ENCODE measurements at places on chromosomes 5 and 9. TPM values are rescaled to one million over a fixed set of nuclear protein-coding genes. Genes with fewer than 3 reads are reported as not detected.

GRCh38 chr9:36923025-36923625 is 110.9 kb downstream of the PAX5 start:
- no peaks in the 10 kb centered on the region for H3K27me3 ChIP-seq
- no peak overlapping the region for H3K27ac ChIP-seq
- no peak for DNase-seq
- H3K4me1 ChIP-seq, result no peaks in the 10 kb centered on the region
- H3K4me3 ChIP-seq, result no peak overlapping the region

GRCh38 chr5:159212657-159213462 is 3.5 kb upstream of the RNF145 start:
- no peaks in the 10 kb centered on the region for H3K27me3 ChIP-seq
- H3K27ac ChIP-seq, result no peak overlapping the region
- H3K36me3 ChIP-seq, result no peaks in the 10 kb centered on the region
- H3K4me3 ChIP-seq, result no peak overlapping the region
- H3K4me1 ChIP-seq, result peaks cover 10% of the 10 kb centered on the region
- no peak for DNase-seq

GRCh38 chr5:178826216-178826615 is 33.5 kb upstream of the ZNF354B start:
- no peak overlapping the region for H3K27ac ChIP-seq
- no peaks in the 10 kb centered on the region for H3K4me1 ChIP-seq

- H3K4me1 ChIP-seq, result peaks cover 2% of the 10 kb centered on the region
- no peaks in the 10 kb centered on the region for H3K36me3 ChIP-seq
- DNase-seq, result no peak
- H3K27ac ChIP-seq, result no peak overlapping the region
Measured at GRCh38 chr9:111039231-111039906, 1.1 kb upstream of the LPAR1 start.

GRCh38 chr9:86731511-86732063 is 215.7 kb downstream of the GAS1 start:
- H3K36me3 ChIP-seq, result no peaks in the 10 kb centered on the region
- H3K27ac ChIP-seq, result no peak overlapping the region
- no peaks in the 10 kb centered on the region for H3K4me1 ChIP-seq
- DNase-seq, result no peak

DNA sequence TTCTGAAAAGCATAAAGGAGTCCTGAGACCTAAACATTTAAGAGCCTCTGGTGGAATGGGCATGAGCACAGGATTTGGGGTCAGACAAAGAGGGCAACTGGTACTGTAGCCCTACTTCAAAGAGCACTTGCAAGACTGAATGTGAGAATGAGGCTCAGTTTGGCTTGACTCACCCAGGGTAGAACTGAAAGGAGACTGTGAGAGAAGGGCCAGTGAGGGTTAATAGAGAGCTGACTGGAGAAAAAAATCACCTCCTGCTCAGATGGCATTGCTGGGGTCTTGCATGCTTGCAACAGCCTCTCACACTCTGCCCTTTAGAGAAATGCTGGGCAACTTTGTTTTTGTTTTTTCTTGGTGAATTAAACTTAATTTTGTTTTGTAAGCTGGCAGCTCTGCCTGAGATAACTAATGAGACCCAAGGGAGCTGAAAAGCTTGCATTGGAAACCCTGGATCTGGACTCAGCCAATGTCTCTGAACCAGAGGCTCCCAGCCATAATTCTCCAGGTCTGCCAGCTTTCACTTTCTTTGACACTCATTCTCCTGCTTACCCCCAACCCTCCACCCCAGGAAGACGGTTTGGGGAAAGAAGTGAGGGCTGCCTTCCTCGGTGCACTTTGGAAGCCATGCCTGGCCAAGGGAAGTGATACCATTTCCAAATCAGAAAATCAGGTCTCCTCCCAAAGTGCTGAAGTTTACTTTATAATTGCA is 161.1 kb upstream of the PANK3 start:
- no peaks in the 10 kb centered on the region for H3K27me3 ChIP-seq
- no peaks in the 10 kb centered on the region for H3K4me1 ChIP-seq
- H3K4me3 ChIP-seq, result no peak overlapping the region

- H3K4me1 ChIP-seq, result no peaks in the 10 kb centered on the region
- no peak overlapping the region for H3K4me3 ChIP-seq
- no peak for DNase-seq
- no peak overlapping the region for H3K27ac ChIP-seq
Measured at GRCh38 chr9:92312887-92313623, 12.1 kb downstream of the NOL8 start.

DNA sequence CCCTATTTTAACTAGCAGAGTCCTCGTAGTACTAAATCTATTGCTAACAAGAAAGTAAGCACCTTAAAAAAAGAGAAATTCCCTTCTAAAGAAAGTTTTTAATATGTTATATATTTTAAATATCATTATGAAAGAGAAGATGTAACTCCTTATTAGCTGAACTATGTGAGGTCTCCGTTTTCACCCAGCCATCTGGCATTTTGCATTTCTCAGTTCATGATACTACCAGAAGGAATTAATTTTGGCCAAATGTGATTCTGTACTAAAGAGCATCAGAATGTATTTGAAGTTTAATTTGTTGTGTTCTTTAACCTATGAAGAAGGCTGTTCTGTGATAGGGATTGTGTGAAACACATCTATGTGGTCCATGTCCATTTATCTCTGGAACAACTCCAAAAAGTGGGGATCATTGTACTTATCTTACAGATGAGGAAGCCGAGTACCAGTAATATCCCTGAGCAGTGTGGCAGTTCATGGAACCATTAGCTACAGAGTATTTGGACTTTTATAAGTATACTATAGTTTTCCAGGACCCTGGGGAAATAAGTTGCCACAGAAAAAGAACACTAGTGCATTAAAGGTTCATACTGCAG is 29.8 kb downstream of the TNFAIP8 start:
- H3K36me3 ChIP-seq, result peaks cover 37% of the 10 kb centered on the region
- H3K4me3 ChIP-seq, result no peak overlapping the region
- no peaks in the 10 kb centered on the region for H3K27me3 ChIP-seq
- DNase-seq, result no peak

DNA sequence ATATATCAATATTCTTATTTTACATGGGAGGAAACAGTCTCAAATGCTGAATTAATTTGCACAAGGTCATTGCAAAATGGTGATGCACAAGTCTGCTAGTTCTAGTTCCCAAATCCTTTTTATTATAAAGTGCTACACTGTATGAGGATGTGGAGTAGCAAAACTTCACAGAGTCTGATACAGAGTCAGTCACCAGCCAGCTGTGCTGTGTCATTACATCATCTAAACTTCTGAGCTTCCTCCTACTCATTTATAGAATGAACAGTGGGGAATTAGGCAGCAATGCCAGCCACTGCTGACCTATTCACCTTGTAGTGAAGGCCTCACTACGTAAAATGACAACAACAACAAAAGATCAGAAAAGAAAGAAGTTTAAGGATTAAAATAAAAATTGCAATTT is 357.8 kb downstream of the TMEM167A start:
- H3K27me3 ChIP-seq, result no peaks in the 10 kb centered on the region
- no peak for DNase-seq
- H3K4me1 ChIP-seq, result no peaks in the 10 kb centered on the region
- H3K4me3 ChIP-seq, result no peak overlapping the region
- H3K27ac ChIP-seq, result no peak overlapping the region
- no peaks in the 10 kb centered on the region for H3K36me3 ChIP-seq

- no peak overlapping the region for H3K4me3 ChIP-seq
- no peak overlapping the region for H3K27ac ChIP-seq
- peaks cover 7% of the 10 kb centered on the region for H3K27me3 ChIP-seq
- no peak for DNase-seq
- no peaks in the 10 kb centered on the region for H3K36me3 ChIP-seq
Measured at GRCh38 chr5:135846311-135846710, 11.8 kb downstream of the SLC25A48 start.

DNA sequence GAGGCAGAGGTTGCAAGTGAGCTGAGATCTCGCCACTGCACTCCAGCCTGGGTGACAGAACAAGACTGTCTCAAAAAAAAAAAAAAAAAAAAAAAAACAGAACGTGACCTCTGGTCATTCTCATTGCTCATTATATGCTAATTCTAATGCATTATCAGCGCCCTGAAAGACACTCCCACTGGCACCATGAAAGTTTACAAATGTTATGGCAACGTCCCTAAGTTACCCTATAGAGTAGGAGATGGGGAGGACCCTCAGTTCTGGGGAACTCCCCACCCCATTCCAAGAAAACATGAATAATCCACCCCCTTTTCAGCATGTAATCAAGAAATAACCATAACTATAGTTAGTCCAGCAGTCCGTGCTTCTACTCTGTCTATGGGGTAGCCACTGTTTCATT is 48.9 kb upstream of the DENND4C start:
- H3K4me1 ChIP-seq, result peaks cover 26% of the 10 kb centered on the region
- no peak overlapping the region for H3K27ac ChIP-seq
- no peak for DNase-seq
- H3K4me3 ChIP-seq, result no peak overlapping the region
- H3K27me3 ChIP-seq, result no peaks in the 10 kb centered on the region

EFNA5 gene
- total RNA-seq, result not detected

RFESD gene
- total RNA-seq, result 1.3 TPM

FABP6 gene
- total RNA-seq, result not detected

SLC34A1 gene
- not detected for total RNA-seq

SH3GL2 gene
- total RNA-seq, result not detected

CHSY3 gene
- not detected for total RNA-seq

LCN1 gene
- total RNA-seq, result not detected
